ENCODE measurements at places on chromosomes 3 and 15. TPM values are rescaled to one million over a fixed set of nuclear protein-coding genes. Genes with fewer than 3 reads are reported as not detected.

P2RY13 gene
- 3.5 TPM for total RNA-seq

CYP1A1 gene
- total RNA-seq = 0.23 TPM

SPSB4 gene
- 7.2 TPM for total RNA-seq

TTLL13 gene
- not detected for total RNA-seq

RBP2 gene
- not detected for total RNA-seq

GALNT15 gene
- 5.8 TPM for total RNA-seq

ZNF620 gene
- total RNA-seq = 16.4 TPM

FGF12 gene
- 118 TPM for total RNA-seq

IGDCC3 gene
- total RNA-seq = 6.7 TPM

FETUB gene
- not detected for total RNA-seq

CDV3 gene
- 125 TPM for total RNA-seq

TMEM108 gene
- total RNA-seq = 6.2 TPM

GCHFR gene
- 18.0 TPM for total RNA-seq

HRG gene
- not detected for total RNA-seq

ZNF619 gene
- total RNA-seq = 6.2 TPM

MUC13 gene
- total RNA-seq = not detected

AGBL1 gene
- 3.0 TPM for total RNA-seq

MESP2 gene
- 0.92 TPM for total RNA-seq

LIPH gene
- 0.46 TPM for total RNA-seq

GCSAM gene
- not detected for total RNA-seq

FGF7 gene
- total RNA-seq = 0.69 TPM
